Stimulated activated CD8-positive, alpha-beta memory T cell treated with anti-CD3 and anti-CD28 coated beads, Interleukin-15, amount 100 ng/mL, for 48 hours (primary cell): ENCODE measurements at places on chromosomes 2 and 18.

DNA sequence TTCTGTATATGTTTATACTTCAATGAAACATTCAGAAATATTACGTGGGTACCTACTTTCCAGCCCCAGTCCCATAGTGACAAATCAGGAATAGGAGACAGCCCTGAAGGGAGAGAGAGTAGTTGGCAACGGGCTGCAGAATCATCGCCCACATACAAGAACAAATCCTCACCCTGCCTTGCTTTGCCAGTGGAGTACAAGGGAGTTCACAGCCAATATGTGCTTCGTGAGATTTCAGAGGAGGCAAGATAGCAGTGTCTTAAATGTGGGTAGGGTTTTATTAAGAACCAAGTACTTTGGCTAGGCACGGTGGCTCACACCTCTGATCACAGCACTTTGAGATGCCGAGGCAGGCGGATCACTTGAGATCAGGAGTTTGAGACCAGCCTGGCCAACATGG is 40.3 kb upstream of the PKDCC start:
- DNase-seq: no peak

GRCh38 chr2:40820319-40820718 is 368.4 kb upstream of the SLC8A1 start:
- no peak for DNase-seq

DNA sequence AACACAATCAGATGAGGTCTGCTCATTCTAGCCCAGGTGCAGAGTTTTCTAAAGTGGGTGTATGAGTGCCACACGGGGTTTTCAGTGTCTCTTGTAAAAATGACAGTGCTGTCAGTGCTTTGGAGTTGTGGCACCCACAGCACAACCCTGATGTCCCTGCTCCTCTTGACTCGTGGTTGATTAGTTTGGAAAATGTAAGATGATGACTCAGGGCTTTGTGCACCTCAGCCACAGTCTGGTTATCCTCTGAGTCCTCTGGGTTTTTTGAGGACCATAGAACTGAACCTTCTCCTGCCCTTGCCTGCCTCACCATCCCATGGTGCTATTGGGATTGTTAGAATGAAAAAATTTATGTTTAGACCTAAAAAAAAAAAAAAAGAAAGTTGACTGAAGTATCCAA is 105.6 kb downstream of the MYO1B start:
- DNase-seq: no peak

DNA sequence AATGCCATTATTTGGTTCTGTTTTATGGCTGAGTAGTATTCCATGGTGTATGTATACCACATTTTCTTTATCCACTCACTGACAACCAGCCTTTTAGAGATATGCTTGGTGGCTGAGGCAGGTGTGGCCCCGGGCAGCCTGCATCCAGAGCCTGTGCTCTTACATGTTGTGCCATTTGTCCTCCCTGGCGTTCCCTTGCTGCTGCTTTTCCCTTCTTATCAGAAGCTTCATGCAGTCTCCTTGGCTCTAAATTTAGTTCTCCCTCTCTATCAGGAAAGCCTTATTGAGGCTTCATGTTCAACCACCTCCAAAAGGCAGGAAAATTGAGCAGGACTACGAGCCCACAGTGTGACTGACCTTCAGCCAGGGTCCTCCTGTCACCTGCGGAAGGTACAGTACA is 131.7 kb upstream of the ITGA6 start:
- no peak for DNase-seq

- no peak for DNase-seq
Measured at GRCh38 chr2:26668041-26668440, 24.5 kb upstream of the KCNK3 start.

DNA sequence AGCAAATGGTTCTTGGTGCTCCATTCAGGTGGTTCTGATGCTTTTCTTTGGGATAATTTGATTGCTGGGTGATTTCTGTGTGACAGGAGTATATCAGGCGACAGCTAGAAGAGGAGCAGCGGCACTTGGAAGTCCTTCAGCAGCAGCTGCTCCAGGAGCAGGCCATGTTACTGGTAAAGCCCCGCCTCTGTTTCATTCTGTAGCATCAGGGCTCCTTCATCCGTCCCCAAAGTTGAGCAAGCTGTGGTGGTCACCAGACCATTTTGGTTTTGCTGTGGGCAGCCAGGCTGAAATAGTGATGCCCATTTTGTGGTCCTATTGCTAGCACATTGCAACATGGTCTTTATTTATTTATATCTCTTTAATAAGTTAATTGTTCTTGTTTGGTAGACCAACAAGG is 132.8 kb upstream of the IL1R2 start:
- DNase-seq: no peak

DNA sequence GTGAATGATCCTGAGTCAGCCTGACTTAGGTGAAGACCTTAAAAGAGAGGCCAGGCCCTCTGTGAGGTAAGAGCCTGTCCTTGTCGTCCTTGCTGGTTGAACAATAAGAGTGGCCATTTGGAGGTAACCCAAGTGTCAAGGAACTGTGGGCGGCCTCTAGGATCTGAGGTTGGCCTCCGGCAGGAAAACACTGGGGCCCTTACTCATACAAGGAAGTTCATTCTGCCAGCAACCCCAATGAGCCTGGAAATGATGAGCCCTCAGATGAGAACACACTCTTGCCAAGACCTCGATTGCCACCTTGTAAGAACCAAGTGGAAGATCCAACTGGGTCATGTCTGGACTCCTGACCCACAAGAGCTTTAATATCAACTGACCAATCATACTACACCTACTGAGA is 95.5 kb upstream of the LRATD1 start:
- no peak for DNase-seq

GRCh38 chr2:174981331-174981730 is 23.9 kb downstream of the CHN1 start:
- no peak for DNase-seq

- DNase-seq: no peak
Measured at GRCh38 chr2:62215306-62216064, 19.6 kb downstream of the B3GNT2 start.

GRCh38 chr2:30252723-30253701 is 21.7 kb downstream of the LBH start:
- peak; percentile 69 for DNase-seq

DNA sequence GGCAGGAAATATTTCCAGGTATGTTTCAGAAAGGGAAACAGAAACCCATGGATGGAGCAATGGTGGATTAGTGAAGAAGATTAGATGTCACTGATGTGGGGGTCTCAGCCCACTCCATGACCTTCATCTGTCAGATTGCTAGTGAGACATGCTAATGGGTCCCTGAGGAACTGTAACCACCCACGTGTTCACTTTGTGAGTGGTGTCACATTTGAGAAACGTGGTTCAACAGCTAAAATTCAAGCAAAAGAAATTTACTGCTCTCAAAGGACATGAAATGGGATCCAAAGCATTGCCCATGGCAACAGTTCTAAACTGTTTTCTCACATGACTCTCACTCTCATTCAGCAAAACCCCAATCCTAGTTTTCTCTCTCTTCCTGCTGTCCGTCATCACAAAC is 776.1 kb downstream of the ERBB4 start:
- no peak for DNase-seq
